NCI-H187 (cell line): ENCODE measurements at places on chromosomes 1 and 21.

GRCh38 chr1:180143359-180143758 lies 11.3 kb upstream of the QSOX1 start:
- no peak for DNase-seq

- DNase-seq = no peak
These were observed 241.0 kb downstream of the GPATCH2 start for GRCh38 chr1:217389895-217390294.

GRCh38 chr21:36209626-36210171 lies 53.1 kb downstream of the DOP1B start:
- DNase-seq = no peak

DNA sequence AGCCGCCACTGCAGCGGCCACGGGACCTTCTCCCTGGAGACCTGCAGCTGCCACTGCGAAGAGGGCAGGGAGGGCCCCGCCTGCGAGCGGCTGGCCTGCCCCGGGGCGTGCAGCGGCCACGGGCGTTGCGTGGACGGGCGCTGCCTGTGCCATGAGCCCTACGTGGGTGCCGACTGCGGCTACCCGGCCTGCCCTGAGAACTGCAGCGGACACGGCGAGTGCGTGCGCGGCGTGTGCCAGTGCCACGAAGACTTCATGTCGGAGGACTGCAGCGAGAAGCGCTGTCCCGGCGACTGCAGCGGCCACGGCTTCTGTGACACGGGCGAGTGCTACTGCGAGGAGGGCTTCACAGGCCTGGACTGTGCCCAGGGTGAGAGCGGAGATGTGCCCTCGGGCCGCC lies 11.7 kb downstream of the TNN start:
- DNase-seq = no peak
